ENCODE measurements at places on chromosomes 12 and 14. TPM values are rescaled to one million over a fixed set of nuclear protein-coding genes. Genes with fewer than 3 reads are reported as not detected.

Gene PA2G4
- total RNA-seq = 119 TPM

Gene ITGB7
- total RNA-seq = under 0.01 TPM

Gene LMNTD1
- total RNA-seq = not detected

Gene OVCH1
- total RNA-seq = under 0.01 TPM

Gene CINP
- 51.8 TPM for total RNA-seq

Gene TMEM30B
- not detected for total RNA-seq

Gene SERPINA12
- total RNA-seq = not detected

Gene MYF6
- total RNA-seq = not detected

Gene INSM2
- total RNA-seq = not detected

Gene ANO4
- total RNA-seq = 13.8 TPM

Gene DACT1
- total RNA-seq = 35.8 TPM

Gene PIK3C2G
- total RNA-seq = not detected

Gene ARHGAP5
- 166 TPM for total RNA-seq

Gene ANO2
- 0.43 TPM for total RNA-seq

Gene PRH2
- total RNA-seq = 0.32 TPM

Gene SALL2
- total RNA-seq = 3.9 TPM

Gene KCNK13
- not detected for total RNA-seq

Gene OTX2
- total RNA-seq = not detected

Gene PPP1R1A
- not detected for total RNA-seq

Gene TAS2R20
- 5.5 TPM for total RNA-seq

Gene SRRM4
- not detected for total RNA-seq

Gene STXBP6
- 4.7 TPM for total RNA-seq

Gene LRRC10
- total RNA-seq = not detected

Gene LRTM2
- total RNA-seq = not detected

Gene IL31
- not detected for total RNA-seq

Gene AICDA
- total RNA-seq = not detected

Gene ADCY6
- total RNA-seq = 39.6 TPM

Gene SLC6A12
- not detected for total RNA-seq

Gene CCDC88C
- under 0.01 TPM for total RNA-seq

Gene IAPP
- total RNA-seq = not detected

Gene TFCP2
- 7.8 TPM for total RNA-seq

Gene KRT78
- total RNA-seq = not detected

Gene RITA1
- total RNA-seq = 27.6 TPM

Gene TPPP2
- not detected for total RNA-seq

Gene TMCC3
- total RNA-seq = 1.6 TPM

Gene NELL2
- not detected for total RNA-seq

Gene CLEC4C
- total RNA-seq = not detected

Gene TROAP
- 11.3 TPM for total RNA-seq

Gene CIT
- 18.4 TPM for total RNA-seq

Gene IPO8
- total RNA-seq = 35.4 TPM

Gene TBX5
- 0.43 TPM for total RNA-seq

Gene CDCA3
- total RNA-seq = 18.4 TPM

Gene RAB15
- 3.5 TPM for total RNA-seq

Gene STYK1
- 0.86 TPM for total RNA-seq

Gene GSG1
- total RNA-seq = 0.32 TPM

Gene NUBPL
- 12.2 TPM for total RNA-seq

Gene KRT8
- 57.0 TPM for total RNA-seq

Gene SLC17A8
- not detected for total RNA-seq

Gene PCED1B
- total RNA-seq = 3.2 TPM

Gene ACOT4
- 1.7 TPM for total RNA-seq

Gene MYH6
- total RNA-seq = not detected
